ENCODE measurements at places on chromosomes 5 and 9. TPM values are rescaled to one million over a fixed set of nuclear protein-coding genes. Genes with fewer than 3 reads are reported as not detected.

- DNase-seq, result no peak
Measured at GRCh38 chr5:113156271-113156877, 179.8 kb downstream of the DCP2 start.

- no peak for DNase-seq
Measured at GRCh38 chr5:172802567-172803176, 31.4 kb upstream of the ERGIC1 start.

DNA sequence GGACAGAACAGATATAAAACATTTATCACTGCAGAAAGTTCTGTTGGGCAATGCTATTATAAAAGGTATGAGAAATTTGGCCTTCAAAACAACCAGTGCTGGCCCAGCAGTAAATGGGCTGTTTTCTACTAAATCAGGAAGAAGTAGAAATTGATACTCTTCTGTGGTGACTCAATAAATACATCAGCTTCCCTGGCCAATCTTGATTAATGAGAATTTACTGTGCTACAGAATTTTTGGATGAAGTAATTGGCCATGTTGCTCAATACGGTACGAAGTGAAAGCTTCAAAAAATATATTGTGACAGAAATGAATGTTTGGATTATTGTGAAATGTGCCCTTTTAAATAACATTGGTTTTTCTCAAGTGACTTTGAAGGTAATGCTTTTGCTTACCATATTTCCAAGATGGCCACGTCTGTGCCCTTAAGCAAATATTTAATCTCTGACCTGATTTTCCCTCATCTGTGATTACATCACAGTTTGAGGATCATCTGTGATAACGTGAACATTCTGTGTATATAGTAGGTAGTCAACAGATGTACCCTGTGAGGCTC, 4.2 kb downstream of the DNAJA1 start:
- DNase-seq, result no peak

GRCh38 chr9:94507531-94508258, 47.2 kb upstream of the PCAT7 start:
- no peak for DNase-seq

GRCh38 chr9:121118266-121118665, 43.5 kb downstream of the CNTRL start:
- DNase-seq, result no peak

GRCh38 chr9:130857864-130858738, 23.0 kb downstream of the ABL1 start:
- DNase-seq, result no peak

DNA sequence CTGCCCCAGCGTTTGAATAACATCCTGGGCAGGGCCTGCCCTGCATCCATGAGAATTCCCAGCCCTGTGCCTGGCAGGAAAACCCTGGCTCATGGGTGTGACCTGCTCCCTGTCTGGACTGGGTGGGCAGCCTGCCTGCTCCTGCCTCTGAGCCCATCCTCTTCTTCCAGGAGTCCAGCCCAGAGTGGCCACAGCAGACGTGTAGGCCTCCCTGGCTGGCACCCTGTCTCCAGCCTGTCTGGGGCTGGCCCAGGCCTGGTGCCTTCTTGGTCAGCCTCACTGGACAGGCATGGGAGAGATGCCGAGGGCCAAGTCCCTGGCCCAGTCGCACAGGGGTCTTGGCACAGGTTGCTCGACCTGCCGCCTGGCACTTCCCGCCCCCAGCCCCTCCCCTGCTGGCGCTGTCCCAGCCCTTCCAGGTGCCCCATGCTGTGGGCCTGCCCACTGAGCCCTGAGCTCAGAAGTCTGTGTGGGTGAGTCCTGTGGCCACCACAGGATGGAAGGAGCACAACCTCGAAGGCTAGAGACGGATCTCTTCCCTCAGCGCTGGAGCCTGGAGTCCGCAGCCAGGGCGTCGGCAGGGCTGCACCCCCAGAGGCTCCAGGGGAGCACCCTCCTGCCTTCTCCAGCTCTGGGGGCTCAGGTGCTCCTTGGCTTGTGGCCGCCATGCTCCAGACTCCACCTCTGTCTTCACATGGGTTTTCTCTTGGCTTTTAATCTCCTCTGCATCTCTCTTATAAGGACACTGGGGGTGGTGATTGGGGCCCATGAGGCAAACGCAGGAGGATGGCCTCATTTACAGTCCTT, 11.8 kb upstream of the COL5A1 start:
- DNase-seq, result no peak

DNA sequence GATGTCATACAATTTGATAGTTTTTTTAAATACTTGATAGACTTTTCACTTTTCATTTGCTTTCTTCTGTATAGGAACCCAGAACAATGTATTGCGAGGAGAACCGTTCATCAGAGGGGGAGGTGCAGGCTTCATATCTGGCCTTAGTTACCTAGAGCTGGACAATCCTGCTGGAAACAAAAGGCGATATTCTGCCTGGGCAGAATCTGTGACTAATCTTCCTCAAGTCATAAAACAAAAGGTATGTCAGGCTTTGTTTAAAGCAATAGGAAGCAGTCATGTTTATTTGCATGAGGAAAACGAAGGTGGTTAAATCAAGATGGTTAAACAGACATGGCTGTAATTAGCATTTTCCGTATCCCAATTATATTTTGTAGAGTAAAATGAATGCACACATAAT, 46.0 kb downstream of the C7 start:
- no peak for DNase-seq

DNA sequence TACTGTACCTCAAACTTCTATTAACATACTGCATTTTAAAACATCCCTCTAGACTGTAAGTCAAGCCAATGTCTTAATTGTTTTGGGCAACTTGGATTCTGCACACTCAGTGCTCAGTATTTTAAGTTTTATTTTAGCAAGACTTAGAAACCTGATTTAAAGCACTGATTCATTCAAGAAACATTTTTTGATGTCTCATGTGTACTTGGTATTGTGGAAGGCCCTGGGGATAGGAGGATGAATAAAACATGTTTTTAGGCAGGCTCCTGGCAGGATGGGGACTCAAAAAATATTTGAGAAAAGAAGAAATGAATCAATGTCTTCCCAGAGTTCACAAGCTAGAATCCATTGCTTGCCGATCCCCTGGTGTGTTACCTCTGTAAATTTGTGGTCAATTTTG, 334.0 kb upstream of the PUM3 start:
- DNase-seq, result no peak

GRCh38 chr9:32431940-32432555, 47.6 kb downstream of the ACO1 start:
- peak; percentile 12 for DNase-seq

C5orf52 gene
- polyA plus RNA-seq, result not detected

SEMA5A gene
- 37.3 TPM for polyA plus RNA-seq

GPR151 gene
- polyA plus RNA-seq, result not detected

NUTM2G gene
- polyA plus RNA-seq, result 0.57 TPM

TPPP gene
- 8.4 TPM for polyA plus RNA-seq

FAM221B gene
- 0.10 TPM for polyA plus RNA-seq

SEC16A gene
- 63.2 TPM for polyA plus RNA-seq

All from renal cortex interstitium (tissue), 15 donors.